ENCODE measurements at places on chromosomes 7 and 10. TPM values are rescaled to one million over a fixed set of nuclear protein-coding genes. Genes with fewer than 3 reads are reported as not detected.

Gene TFEC
- total RNA-seq, result not detected

Gene WNT2
- not detected for total RNA-seq

Gene EN2
- 0.96 TPM for total RNA-seq

Gene CCDC146
- 0.53 TPM for total RNA-seq

Gene CUBN
- total RNA-seq, result 0.01 TPM

Gene ASZ1
- not detected for total RNA-seq

Gene CDK14
- total RNA-seq, result 0.56 TPM

Gene GPR26
- total RNA-seq, result not detected

Gene ENO4
- 0.59 TPM for total RNA-seq

Gene SNCG
- total RNA-seq, result 12.8 TPM

Gene AKAP9
- total RNA-seq, result 16.6 TPM
